ENCODE measurements at places on chromosomes 16 and 17.

DNA sequence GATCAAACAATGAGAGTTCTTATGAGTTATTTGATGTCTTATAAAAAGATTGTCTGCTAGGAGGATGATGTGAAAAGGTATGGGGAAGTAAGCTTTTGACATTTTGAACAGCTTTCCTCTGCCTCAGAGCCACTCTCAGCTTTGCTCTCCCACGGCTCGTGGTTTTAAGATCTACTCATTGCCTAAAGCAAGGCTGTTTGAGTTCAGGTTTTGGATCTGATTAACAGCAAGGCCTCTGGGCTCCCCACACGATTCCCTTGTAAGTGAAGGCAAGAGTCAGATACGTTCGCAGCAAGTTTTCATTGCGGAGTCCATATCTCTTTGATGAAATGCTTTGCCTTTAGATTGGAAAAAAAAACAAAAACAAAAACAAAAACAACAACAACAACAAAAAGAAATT lies 515.0 kb upstream of the SALL1 start:
- no peak for DNase-seq

DNA sequence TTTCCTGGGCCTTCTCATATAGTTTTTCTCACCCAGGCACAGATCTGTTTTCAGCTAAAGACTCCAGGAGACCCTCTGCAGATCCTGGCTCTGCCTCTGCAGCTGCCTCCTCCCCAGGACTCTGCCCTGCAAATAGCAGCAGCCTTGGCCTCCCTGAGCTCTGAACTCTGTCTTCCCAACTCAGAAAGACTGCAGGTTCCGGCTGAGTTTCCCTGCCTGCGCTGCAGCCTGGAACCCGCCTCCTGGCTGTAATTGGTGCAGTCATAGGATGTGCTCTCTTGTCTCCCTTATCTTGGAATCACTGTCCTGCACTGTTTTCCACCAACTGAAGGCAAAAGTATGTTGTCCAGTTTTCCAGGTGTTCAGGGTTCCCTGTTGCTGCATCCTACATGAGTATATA lies 14.3 kb upstream of the DNASE1 start:
- DNase-seq: no peak

- no peak for DNase-seq
These were observed 66.8 kb downstream of the RTN4RL1 start for GRCh38 chr17:1958134-1958881.

- DNase-seq: peak; percentile 56
These were observed 493 bp downstream of the PLSCR3 start for GRCh38 chr17:7393613-7394451.

DNA sequence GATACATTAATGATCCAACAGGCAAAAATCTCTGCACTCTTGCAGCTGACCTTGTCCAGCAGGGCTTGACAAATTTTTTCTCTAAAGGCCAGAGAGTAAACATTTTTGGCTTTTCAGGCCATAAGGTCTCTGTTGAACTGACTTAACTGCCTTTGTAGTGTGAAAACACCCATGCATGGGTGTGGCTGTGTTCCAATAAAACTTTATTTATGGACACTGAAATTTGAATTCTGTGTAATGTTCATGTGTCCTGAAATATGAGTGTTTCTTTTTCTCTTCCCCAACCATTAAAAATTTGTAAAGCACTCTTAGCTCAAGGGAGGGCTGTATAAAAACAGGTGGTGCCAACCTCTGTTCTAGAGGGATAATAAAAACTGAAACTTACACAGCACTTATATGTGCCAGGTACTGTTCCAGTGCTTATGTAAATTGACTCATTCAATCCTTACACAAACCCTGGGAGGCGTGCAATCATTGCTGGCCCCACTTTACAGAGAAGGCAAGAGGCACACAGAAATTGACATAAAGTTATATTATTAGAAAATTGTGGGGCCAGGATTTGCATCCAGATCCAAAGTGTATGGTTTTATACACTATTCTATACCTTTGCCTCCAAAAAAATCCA lies 18.8 kb upstream of the ZNF423 start:
- no peak for DNase-seq

DNA sequence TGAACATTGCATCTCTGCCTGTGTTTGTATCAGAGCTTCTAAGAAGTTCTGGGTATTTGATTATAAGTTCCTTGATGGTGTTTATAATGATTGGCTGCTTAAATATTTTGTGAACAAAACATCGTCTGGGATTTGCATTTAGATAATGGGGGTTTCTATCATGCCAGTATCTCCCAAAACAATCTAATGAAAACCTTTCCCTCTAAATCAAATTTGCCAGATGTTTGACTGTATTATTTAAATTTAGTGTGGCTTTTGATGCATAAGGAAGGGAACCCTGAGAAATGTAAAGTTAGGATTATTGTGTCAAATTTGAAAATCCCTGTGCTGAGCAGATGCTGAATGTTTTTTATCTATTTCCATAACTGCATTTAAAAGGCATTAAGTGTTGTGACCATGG lies 159.9 kb downstream of the HS3ST3A1 start:
- DNase-seq: no peak

GRCh38 chr16:70747703-70748631 lies 53.0 kb downstream of the VAC14 start:
- DNase-seq: no peak

DNA sequence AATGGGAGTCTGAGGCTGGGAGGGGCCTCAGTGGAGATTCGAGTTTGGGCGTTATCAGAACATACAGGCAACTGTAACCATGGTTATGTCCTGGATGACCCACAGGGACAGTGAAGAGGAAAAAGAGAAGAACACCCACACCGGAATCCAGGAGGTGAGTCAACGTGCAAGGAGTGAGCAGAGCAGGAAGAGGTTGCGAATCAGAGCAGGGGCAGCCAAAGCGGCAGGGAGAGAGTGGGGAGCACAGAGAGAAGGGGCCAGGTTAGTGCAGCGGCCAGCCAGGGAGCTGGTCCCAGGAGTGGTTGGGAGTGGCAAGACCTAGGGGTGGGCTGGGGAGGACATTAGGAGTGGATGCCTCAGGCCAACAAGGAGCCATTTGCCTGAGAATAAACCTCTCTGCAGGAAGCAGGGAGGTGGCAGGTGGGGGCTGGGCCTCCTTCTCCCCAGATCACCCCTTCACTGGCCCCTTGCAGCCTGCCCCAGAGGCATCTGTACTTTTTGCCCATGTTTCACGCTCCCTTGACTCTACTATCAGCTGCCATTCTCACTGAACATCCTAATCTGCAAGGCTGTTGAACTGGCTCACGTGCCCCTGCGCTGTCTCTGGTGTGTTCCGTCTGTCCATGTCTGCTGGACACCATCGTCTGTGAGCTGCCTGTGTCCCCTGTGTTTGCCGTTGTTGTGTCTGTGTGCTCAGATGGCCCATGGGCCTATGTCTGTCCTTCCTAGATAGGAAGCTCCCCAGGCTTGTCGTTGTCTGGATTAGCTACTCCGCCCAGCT lies 5.1 kb downstream of the KRT13 start:
- DNase-seq: no peak

- DNase-seq: no peak
These were observed 7.0 kb downstream of the PLXDC1 start for GRCh38 chr17:39144416-39144840.

- DNase-seq: no peak
These were observed 51.2 kb upstream of the TOB1 start for GRCh38 chr17:50917418-50917743.

Data from central memory CD8-positive, alpha-beta T cell (primary cell).